ENCODE measurements at places on chromosomes 4 and X. TPM values are rescaled to one million over a fixed set of nuclear protein-coding genes. Genes with fewer than 3 reads are reported as not detected.

Gene OPN1LW
- total RNA-seq: not detected

Gene ZDHHC9
- total RNA-seq: 41.0 TPM

Gene RTL3
- 0.12 TPM for total RNA-seq

Gene PRRG3
- not detected for total RNA-seq

Gene CXCL10
- not detected for total RNA-seq

Gene ARMCX5
- total RNA-seq: 6.5 TPM

Gene MTTP
- total RNA-seq: under 0.01 TPM

Gene NAP1L3
- 6.1 TPM for total RNA-seq

Gene CYBB
- 0.12 TPM for total RNA-seq

Gene TCEAL3
- 38.0 TPM for total RNA-seq

Gene ART3
- not detected for total RNA-seq

Gene SSX4B
- total RNA-seq: not detected

Gene APLN
- 9.0 TPM for total RNA-seq

Gene ODAM
- total RNA-seq: not detected

Gene SASH3
- total RNA-seq: not detected

Gene PABPC1L2A
- total RNA-seq: not detected

Gene TMEM47
- 38.6 TPM for total RNA-seq

Gene MXRA5
- total RNA-seq: 0.94 TPM

Gene FAT4
- 18.3 TPM for total RNA-seq

Gene CLCN4
- 13.2 TPM for total RNA-seq

Gene CCNA2
- total RNA-seq: 6.0 TPM

Gene TBX22
- 0.12 TPM for total RNA-seq

Gene MUC7
- not detected for total RNA-seq

Gene STOX2
- 0.26 TPM for total RNA-seq

Gene KIT
- 1.2 TPM for total RNA-seq

Gene PGAM4
- not detected for total RNA-seq

Gene PPM1K
- 1.8 TPM for total RNA-seq

Gene TLR8
- total RNA-seq: not detected
